DMS 273 treated with DMSO at 0.1 percent for 48 hours (cell line): ENCODE measurements at places on chromosomes 1 and 21.

DNA sequence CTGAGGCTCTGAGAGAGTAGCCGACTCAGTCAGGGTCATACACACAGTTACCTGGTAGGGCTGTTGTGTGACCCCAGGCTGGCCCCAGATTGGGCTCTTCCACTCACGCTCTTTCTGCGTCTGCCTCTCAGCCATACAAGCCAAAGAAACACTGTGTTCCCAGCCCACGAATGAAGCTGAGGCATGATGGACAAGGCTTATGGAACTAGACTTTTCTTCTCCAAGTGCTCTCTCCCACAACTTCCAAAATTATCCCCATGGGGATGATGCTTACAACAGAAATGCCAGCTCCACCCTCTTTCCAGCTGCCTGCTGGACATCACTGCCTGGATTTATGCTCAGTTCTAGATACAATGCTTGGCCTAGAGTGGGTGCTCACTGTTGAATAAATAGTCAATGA, 102.8 kb upstream of the JUN start:
- DNase-seq: no peak

GRCh38 chr1:64246294-64246917, 43.0 kb downstream of the UBE2U start:
- peak; percentile 44 for DNase-seq

DNA sequence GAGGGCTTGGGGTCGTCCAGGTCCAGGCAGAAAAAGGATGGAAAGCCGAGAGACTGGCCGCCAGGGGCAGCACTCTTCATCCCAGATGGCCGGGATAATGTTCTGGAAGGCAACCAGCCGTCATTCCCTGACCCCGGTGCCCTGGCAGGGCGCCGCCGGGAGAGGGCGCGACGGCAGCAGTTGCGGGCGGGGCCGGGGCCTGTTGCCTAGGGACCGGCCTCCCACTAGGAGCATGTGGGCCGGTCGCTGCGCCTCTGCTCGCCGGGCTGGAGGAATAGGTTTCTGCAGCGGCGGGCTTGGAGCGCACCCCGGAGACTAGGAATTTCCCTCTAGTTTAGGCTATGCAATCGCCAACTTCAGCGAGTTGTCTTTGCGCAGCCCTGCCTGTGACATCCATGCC, 11.0 kb downstream of the DMRTB1 start:
- DNase-seq: peak; percentile 50

- DNase-seq: no peak
These were observed 4.5 kb downstream of the PARP1 start for GRCh38 chr1:226403201-226404034.

DNA sequence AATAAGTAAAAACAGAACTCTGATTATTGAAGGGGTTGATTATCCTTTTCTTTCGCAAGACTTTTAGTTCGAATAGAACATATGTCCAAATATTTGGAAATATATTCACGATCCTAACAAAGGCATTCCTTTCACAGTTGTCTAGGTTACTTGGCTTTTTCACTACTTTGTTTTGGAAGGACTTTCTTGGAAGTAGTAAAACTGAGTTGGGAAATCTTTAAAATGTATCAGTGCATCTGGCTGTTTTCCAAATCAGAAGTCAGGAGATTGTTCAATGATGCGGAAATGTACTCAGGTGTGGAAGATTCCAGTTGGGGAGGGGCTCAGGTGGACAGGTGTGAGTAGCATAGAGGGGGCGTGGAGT, 67.1 kb downstream of the SH3BGR start:
- DNase-seq: no peak

DNA sequence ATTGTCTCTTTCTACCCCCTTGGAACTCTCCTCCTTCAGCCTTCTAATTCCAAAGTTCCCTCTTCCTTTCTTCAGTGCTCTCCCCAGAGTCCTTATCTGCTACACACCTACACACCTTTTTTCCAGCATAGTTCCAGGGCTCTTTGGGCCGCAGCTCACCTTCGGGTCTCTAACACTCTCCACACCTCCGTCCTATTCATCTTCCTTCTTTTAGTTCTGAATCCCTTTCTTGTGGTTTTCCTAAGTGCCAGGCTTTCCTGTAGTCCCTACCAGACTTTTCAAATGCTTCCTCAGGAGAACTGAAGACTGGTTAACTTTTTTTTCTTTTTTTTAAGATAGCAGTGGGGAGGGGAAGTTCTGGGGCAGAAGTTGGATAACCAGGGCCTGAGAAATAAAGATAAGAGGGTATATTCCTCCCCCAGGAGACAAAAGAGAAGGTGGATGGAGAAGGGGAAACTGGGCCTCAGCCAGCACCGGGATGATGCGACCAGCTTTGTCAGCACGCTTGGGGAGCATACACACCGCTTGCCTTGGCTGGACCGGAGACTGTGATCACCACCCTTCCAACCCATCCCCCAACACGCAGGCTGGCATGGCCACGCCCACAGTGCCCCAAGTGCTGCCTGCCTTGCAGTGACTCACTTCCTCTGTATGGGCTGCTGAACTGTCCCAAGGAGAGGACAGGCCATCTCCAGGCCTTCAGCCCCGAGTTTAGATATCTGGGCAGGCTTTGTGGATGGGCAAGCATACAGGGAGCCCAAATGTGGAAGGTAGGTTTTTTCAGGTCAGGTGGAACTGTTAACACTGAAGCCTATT, 2.5 kb upstream of the CERS2 start:
- DNase-seq: no peak

DNA sequence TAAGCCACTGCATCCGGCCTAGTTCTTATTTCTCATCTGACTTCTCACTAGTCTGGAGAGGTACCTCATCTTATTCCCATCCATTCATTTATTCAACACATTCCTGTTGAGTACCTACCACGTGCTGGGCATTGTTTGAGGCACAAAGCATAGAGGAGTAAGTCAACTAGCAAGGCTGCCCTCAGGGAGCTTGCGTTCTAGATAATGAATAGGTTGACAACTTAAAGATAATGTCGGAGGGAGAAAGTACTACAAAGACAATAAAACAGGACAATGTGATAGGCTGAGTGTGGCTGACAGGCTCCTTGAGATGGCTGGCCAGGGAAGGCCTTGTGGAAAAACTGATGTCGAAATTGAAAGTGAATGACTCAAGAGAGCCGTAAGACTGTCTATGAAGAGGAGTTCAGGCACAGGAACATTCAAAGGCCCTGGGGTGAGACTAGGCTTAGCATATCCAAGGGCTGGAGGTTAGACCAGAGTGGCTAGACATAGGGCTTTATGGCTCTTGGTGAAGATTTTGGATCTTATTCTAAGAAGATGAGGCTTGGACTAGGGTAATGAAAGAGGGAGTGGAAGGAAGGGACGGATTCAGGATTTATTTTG, 18.3 kb downstream of the SPATA21 start:
- no peak for DNase-seq
